ENCODE measurements at places on chromosomes 2 and 18.

DNA sequence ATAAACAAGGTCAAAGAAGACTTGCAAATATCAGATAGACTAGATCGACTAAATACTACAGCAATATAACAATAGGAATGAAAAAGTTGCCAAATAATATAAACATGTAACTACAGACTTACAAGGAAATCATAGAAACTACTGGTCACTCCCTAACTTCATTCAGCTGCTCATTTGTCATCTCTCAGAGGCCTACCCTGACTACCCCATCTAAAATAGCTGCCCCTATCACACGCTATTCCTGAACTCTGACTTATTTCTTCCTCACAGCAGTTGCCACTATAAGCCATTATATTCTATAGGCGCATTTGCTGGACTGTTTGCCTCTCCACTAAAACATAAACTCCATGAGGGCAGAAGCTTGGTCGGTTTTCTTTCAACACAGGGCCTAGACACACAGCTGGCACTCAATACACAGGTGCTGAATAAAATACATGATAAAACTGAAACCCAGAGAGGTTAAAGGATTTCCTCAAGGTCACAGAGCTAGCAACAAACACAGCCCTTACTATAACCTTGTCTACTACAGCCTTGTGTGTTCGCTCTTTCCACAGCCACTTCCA lies 1.8 kb downstream of the STRN start:
- no peak for DNase-seq
- H3K4me3 ChIP-seq, result no peak overlapping the region
- no peaks in the 10 kb centered on the region for H3K36me3 ChIP-seq
- peaks cover 28% of the 10 kb centered on the region for H3K4me1 ChIP-seq

DNA sequence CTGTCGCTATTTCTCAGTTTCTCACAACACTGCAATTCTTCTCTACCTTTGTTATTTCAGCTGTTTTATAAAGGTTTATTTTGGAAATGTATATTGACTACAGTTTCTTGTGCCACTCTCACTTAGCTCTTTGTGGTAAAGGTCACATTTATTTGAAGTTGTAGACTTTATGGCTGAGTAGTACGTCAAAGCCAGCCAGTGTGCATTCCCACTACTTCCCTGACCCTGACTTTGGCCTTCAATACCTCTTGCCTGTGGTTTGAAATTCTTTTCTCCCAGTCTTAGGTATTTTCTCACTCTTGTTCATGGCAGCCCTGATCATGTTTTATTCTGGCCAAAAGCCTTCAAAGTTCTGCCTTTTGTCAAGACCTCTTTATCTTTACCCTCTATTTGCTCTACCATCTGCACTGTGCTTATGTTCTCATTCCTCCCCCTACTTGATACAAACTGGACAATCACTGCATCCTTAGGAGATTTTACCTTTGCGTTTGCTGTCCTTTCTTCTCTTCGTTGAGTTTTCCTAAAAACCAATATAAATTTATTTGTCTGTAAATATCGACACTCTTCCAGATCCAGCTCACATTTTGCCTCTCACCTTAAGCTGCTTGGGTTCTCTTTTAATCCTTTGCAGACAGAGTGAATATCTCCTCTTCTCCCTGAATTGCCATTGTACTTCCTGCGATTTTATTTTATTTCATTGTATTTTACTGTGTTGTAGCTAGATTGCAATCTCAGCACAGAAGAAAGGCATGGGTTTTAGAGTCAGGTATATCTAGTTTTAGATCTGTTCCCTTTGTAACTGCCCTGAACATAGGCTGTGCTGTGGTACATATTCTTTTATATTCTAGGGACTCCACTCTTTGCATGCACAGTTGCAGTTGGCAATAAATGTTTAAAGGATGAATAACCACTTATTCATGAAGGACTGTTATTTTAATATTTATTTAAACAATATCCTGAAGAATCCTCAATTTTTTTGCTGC lies 31.2 kb downstream of the GULP1 start:
- H3K4me3 ChIP-seq, result no peak overlapping the region
- no peaks in the 10 kb centered on the region for H3K27me3 ChIP-seq
- no peaks in the 10 kb centered on the region for H3K36me3 ChIP-seq
- H3K27ac ChIP-seq, result no peak overlapping the region

GRCh38 chr2:236208019-236208926 lies 40.1 kb upstream of the GBX2 start:
- H3K36me3 ChIP-seq, result no peaks in the 10 kb centered on the region
- H3K4me1 ChIP-seq, result no peaks in the 10 kb centered on the region
- H3K4me3 ChIP-seq, result no peak overlapping the region
- peaks cover 4% of the 10 kb centered on the region for H3K27me3 ChIP-seq
- no peak overlapping the region for H3K27ac ChIP-seq
- DNase-seq, result no peak

DNA sequence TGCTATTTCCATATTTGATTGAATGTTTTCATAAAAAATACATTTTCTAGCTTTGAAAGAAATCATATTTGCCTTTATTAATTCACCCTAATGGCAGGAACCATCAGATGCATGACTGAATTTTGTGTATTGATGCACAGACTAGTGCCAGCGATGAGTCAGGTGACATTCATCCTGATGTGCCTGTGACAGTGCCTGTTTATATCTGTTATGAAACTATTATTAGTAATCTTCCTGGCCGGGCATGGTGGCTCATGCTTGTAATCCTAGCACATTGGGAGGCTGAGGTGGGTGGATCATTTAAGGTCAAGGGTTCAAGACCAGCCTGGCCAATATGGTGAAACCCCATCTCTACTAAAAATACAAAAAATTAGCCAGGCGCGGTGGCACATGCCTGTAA lies 170.0 kb downstream of the TSN start:
- H3K4me1 ChIP-seq, result no peaks in the 10 kb centered on the region
- no peak for DNase-seq
- H3K27ac ChIP-seq, result no peak overlapping the region
- H3K27me3 ChIP-seq, result no peaks in the 10 kb centered on the region

DNA sequence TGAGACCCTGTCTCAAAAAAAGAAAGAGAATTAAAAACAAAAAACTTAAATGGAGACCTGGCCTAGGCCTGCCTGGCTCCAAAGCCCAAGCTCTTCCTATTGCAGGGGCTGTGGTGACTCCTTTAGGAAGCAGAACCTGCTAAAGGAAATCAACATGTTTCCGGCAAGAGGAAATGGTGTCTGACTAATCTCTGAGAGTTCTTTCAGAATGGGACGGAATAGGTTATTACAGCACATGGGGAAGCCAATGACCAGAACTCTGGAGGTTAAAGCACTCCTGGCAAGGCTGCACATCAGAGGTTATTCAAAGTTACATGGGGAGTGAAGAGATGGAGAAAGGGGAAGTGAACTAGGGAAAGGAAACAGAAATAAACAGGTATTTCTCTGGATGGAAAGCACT lies 21.4 kb downstream of the KIF3C start:
- H3K27me3 ChIP-seq, result no peaks in the 10 kb centered on the region
- H3K27ac ChIP-seq, result no peak overlapping the region
- no peak overlapping the region for H3K4me3 ChIP-seq
- peak; percentile 88 for DNase-seq
- H3K36me3 ChIP-seq, result no peaks in the 10 kb centered on the region
- H3K4me1 ChIP-seq, result peaks cover 11% of the 10 kb centered on the region

DNA sequence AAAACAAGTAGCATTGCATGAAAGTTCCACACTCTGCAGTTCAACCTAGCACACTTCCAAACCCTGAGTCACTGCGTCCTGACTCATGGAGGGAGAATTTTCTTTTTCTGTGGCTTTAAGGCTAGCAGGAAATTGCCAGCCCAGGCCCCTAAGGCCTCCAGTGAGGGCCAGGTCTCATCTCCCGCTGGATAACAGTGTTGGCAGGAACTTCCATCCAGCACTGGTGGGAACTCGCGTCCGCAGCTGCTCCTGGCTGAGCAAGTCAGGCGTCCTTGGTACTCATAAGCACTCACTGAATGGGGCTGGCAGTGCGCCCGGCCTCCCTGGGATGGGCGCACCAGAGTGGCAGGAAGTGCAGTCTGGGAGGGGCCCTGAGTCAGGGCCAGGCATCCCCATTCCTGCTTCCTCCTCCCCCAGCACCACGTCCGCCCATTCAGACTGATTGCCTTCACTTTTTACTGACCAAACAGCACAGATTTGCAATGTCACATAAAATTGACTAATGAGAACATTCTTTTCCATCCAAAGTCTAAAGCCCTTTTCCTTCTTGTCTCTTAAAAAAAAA lies 14.3 kb downstream of the MALL start:
- peak; percentile 52 for DNase-seq
- H3K27me3 ChIP-seq, result no peaks in the 10 kb centered on the region
- no peak overlapping the region for H3K27ac ChIP-seq
- no peak overlapping the region for H3K4me3 ChIP-seq
- H3K4me1 ChIP-seq, result peaks cover 14% of the 10 kb centered on the region
- no peaks in the 10 kb centered on the region for H3K36me3 ChIP-seq

GRCh38 chr2:26410764-26411243 lies 9.1 kb downstream of the DRC1 start:
- no peak for DNase-seq
- H3K27me3 ChIP-seq, result no peaks in the 10 kb centered on the region
- H3K36me3 ChIP-seq, result no peaks in the 10 kb centered on the region
- no peak overlapping the region for H3K4me3 ChIP-seq

DNA sequence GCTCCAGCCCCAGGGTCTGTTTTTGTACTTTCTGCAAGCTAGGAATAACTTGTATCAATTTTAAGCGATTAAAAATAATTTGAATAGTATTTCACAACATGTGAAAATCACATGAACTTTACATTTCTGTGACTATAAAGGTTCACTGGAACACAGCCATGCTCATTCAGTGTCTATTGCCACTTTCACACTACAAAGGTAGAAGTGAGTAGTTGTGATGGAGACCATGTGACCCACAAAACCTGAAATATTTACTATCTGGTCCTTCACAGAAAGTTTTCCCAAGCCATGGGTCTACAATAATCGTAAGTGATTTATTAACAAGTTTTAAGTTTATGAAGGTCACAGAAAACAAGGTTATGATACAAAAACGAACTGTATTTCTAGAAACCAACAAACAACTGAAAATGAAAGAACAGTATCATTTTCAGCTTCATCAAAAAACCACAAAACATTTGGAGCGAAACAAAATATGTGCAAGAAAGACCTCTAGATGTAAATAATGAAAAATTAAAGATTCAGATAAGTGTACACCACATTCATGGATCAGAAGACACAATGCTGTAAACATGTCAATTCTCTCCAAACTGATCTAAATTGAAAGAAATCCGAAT lies 68.9 kb upstream of the DNER start:
- DNase-seq, result no peak
- no peak overlapping the region for H3K27ac ChIP-seq
- H3K27me3 ChIP-seq, result no peaks in the 10 kb centered on the region
- H3K4me1 ChIP-seq, result no peaks in the 10 kb centered on the region
- H3K36me3 ChIP-seq, result peaks cover 66% of the 10 kb centered on the region
- no peak overlapping the region for H3K4me3 ChIP-seq

- no peak for DNase-seq
- H3K36me3 ChIP-seq, result no peaks in the 10 kb centered on the region
- peaks cover 21% of the 10 kb centered on the region for H3K27me3 ChIP-seq
- no peak overlapping the region for H3K4me3 ChIP-seq
These were observed 14.5 kb downstream of the GPC1 start for GRCh38 chr2:240449764-240450531.

GRCh38 chr2:46983065-46983801 lies 67.6 kb upstream of the MCFD2 start:
- peaks cover 25% of the 10 kb centered on the region for H3K4me1 ChIP-seq
- H3K27me3 ChIP-seq, result no peaks in the 10 kb centered on the region
- H3K27ac ChIP-seq, result peak overlapping the region; percentile 83
- peak; percentile 59 for DNase-seq
- peaks cover 5% of the 10 kb centered on the region for H3K36me3 ChIP-seq
- peak overlapping the region; percentile 46 for H3K4me3 ChIP-seq

Data from common myeloid progenitor, CD34-positive (primary cell).